K562 (cell line): ENCODE measurements at places on chromosomes 6 and 20. TPM values are rescaled to one million over a fixed set of nuclear protein-coding genes. Genes with fewer than 3 reads are reported as not detected.

GRCh38 chr6:107110200-107110599 is 5.1 kb downstream of the BEND3 start:
- peaks cover 17% of the 10 kb centered on the region for H3K4me1 ChIP-seq
- no peak overlapping the region for H3K4me3 ChIP-seq
- H3K27ac ChIP-seq: no peak overlapping the region
- no peak for DNase-seq
- no peaks in the 10 kb centered on the region for H3K36me3 ChIP-seq

GRCh38 chr6:39794231-39794630 is 2.1 kb downstream of the DAAM2 start:
- no peaks in the 10 kb centered on the region for H3K36me3 ChIP-seq
- H3K4me3 ChIP-seq: no peak overlapping the region
- H3K27ac ChIP-seq: no peak overlapping the region

- no peak for DNase-seq
- H3K4me1 ChIP-seq: no peaks in the 10 kb centered on the region
- no peak overlapping the region for H3K27ac ChIP-seq
Observed at GRCh38 chr6:46054516-46054915, 38.9 kb upstream of the CLIC5 start.

Gene SPATA25
- total RNA-seq: 0.49 and 0.95 TPM in 2 replicates

Gene ELOVL4
- total RNA-seq: not detected in 2 replicates

- H3K27me3 ChIP-seq: no peaks in the 10 kb centered on the region
- peak within 1 kb of the TSS; percentile 87 for H3K27ac ChIP-seq
- H3K36me3 ChIP-seq: no peaks in the 10 kb centered on the region
- peak within 1 kb of the TSS; percentile 91 for H3K4me3 ChIP-seq
- H3K4me1 ChIP-seq: peaks cover 2% of the 10 kb centered on the region; the same call in 2 of the 3 replicates
Observed at GRCh38 chr20:3172933-3173609, at the start of gene LZTS3. TSS of gene LZTS3 (minus strand) at chr20:3173549. CDS start at chr20:3167163, 6,386 bp downstream.

Gene TFAP2D
- total RNA-seq: not detected in 2 replicates

DNA sequence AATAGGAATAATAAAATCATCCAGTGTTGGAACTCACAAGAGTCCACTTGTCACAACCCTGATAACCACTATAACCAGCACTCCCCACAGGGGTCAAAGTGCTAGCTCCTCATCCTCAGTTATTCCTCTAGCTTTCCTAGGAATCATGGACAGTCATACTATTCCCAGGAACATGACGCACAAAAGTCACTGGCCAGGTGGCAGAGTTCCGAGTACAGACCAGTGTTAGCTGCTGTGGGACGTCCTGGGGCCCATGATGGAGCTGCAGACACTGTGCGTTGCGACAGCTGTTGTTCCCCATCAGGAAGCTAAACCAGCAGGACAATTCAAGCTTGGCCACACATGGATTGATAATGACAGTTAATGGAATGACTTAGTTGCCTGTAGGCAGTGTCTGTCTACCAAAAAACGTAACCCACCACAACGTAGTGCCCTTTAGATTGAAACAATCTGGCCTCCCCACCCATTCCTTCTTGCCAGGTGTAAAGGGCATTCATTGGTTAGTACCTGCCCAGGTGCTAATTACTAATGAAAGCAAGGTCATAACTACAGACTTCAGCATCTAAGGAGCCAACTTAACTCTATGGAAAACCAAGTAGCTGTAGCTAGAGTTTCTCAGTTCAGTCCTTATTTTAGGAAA is 17.4 kb downstream of the EZR start:
- peaks cover 29% of the 10 kb centered on the region; the same call in 2 of the 3 replicates for H3K36me3 ChIP-seq
- DNase-seq: no peak
- no peak overlapping the region for H3K27ac ChIP-seq
- H3K27me3 ChIP-seq: no peaks in the 10 kb centered on the region
- H3K4me3 ChIP-seq: no peak overlapping the region
- H3K4me1 ChIP-seq: peaks cover 11% of the 10 kb centered on the region; the same call in 1 of the 2 replicates

- peaks cover 8% of the 10 kb centered on the region; the same call in 1 of the 3 replicates for H3K27me3 ChIP-seq
- no peak overlapping the region for H3K4me3 ChIP-seq
- DNase-seq: no peak
- no peak overlapping the region for H3K27ac ChIP-seq
- H3K36me3 ChIP-seq: no peaks in the 10 kb centered on the region
- no peaks in the 10 kb centered on the region for H3K4me1 ChIP-seq
Observed at GRCh38 chr20:48556956-48557355, 270.8 kb downstream of the PREX1 start.

DNA sequence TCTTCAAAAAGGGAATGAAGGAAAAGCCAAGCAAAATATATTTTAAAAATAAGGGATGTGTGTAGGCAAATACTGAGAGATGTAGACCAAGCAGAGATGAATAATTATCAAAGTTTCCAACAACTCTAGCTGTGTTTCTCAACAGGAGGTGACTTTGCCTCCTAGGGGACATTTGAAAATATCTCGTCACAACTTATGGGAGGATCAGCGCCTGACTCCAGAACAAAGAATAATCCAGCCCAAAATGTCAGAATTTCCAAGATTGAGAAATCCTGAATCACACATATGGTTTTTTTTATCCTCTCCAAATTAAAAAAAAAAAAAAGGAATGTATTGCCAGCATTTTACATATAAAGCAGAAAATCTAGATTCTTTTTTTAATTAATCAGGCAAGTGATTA is 241.2 kb upstream of the ZFP64 start:
- no peak overlapping the region for H3K27ac ChIP-seq
- H3K27me3 ChIP-seq: no peaks in the 10 kb centered on the region
- no peaks in the 10 kb centered on the region for H3K4me1 ChIP-seq
- no peaks in the 10 kb centered on the region for H3K36me3 ChIP-seq
- no peak overlapping the region for H3K4me3 ChIP-seq
- no peak for DNase-seq

GRCh38 chr20:47502271-47503239 is 868 bp downstream of the NCOA3 start:
- H3K27ac ChIP-seq: peak overlapping the region; percentile 82
- H3K27me3 ChIP-seq: no peaks in the 10 kb centered on the region
- H3K4me1 ChIP-seq: peaks cover 6% of the 10 kb centered on the region
- peak overlapping the region; percentile 98 for H3K4me3 ChIP-seq

Gene SEMG1
- total RNA-seq: not detected in 2 replicates

GRCh38 chr6:84078335-84078734 is 44.8 kb downstream of the MRAP2 start:
- no peak overlapping the region for H3K4me3 ChIP-seq
- no peaks in the 10 kb centered on the region for H3K36me3 ChIP-seq
- H3K27ac ChIP-seq: no peak overlapping the region
- DNase-seq: no peak
- no peaks in the 10 kb centered on the region for H3K27me3 ChIP-seq
